SIG-M5 (cell line): ENCODE measurements at places on chromosomes 12 and 14.
A peak's percentile ranks its signal among the peaks of the same experiment; 100 is the strongest.

- DNase-seq = no peak
These were observed 1168.4 kb downstream of the TMEM121 start for GRCh38 chr14:106694638-106695393.

- DNase-seq = no peak
These were observed 87.7 kb downstream of the KCNH5 start for GRCh38 chr14:62957562-62957961.

- no peak for DNase-seq
These were observed 8.9 kb downstream of the GTF2A1 start for GRCh38 chr14:81211844-81212243.

GRCh38 chr12:94240171-94240570 is 91.8 kb downstream of the PLXNC1 start:
- DNase-seq = peak; percentile 96

DNA sequence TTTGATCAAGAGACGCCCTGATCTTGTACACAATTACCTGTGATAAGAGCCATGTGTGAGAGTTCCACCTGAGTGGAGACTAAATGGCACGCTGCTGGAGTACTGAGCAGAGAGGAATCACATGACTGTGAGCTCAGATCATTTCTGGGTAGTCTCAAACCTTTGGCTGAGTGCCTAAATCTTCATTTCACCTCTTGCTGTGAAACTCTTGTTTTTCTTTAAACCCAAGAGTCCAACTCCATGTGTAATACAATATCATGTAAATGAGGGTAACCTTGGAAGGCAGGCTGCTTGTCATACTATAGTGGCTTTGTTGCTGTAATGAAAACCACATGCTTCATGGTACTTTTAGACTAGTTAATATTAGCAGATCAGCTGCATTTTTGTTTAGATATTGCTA is 156.9 kb downstream of the CAND1 start:
- DNase-seq = no peak

DNA sequence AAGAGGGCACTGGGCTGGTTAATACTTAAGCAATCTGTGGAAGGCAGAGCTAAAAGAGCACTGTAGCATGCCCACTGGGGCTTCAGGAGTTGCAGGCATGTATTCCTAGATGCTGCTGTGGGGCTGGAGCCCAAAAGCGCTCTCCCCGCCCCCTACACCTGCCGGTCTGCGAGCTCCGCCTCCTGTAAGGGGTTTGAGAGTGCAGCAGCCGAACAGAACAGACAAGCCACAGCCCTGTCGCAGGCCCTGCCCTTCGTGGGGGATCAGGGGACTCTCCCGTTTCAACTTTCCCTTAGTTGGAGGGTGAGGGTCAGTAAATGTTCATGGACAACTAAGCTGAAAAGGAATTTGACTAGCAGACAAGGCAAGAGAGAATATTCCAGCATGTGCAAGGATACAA is 17.6 kb downstream of the SLC38A6 start:
- DNase-seq = no peak

DNA sequence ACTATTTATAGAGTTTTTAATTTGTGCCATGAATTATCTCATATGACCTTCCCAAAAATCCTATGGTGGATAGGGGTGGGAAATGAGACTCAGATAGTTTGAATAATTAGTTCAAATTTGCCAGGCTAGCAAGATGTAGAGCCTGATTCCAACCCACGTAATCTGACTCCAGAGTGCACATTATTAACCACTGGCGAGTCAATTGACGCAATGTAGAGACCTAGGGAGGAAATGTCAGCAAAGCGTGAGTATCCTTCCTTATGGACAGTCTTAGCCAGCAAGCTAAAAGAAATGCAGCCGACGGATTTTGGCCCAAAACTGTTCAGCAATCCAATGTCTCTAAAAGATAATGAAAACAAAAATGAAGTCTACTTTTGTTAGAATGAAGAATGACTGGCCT is 193.3 kb upstream of the KRR1 start:
- no peak for DNase-seq

- no peak for DNase-seq
These were observed 15.6 kb downstream of the PLBD2 start for GRCh38 chr12:113373969-113374368.

DNA sequence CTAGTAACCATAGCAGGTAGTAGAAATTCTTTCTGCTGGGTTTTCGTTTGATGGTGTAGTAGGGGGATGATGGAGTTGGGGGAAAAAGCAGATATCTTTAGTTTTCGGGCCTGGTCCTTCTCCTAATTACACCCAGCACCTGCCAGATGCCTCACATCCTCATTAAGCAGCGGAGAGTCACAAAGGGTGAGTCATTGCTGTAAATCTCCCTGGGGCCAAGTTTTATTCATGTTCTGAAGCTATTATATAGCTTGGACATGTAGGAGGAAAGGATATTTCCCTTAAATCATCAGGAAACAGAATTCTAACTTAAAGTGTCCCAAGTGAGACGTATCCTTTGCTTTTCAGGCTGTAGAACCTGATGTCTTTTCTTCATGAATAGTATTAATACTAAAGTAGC is 4.9 kb upstream of the NECAP1 start:
- DNase-seq = no peak

GRCh38 chr12:38350342-38351174 is 34.0 kb downstream of the ALG10B start:
- DNase-seq = no peak

- no peak for DNase-seq
These were observed 17.8 kb downstream of the OTUB2 start for GRCh38 chr14:94043756-94044475.

DNA sequence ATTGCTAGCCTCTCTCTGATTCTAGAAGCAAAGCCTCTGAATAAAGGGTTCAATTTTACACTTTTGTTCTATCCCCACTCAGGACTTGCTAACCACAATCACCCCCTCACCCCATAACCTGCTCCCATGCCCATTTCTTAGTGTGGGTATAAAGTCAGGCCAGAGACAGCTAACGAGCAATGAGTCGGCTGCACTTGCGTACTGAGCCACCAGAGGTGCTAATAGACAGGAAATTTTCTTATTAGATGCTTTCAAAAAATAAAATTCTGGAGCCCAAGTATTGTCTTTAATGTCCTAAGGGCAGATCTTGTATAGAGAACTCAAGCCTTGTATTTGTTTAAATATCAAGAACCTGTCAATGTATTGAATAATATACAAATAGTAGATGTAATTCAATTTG is 256.9 kb downstream of the SYT1 start:
- no peak for DNase-seq

GRCh38 chr14:103526914-103527248 is 2.1 kb upstream of the TRMT61A start:
- DNase-seq = no peak

DNA sequence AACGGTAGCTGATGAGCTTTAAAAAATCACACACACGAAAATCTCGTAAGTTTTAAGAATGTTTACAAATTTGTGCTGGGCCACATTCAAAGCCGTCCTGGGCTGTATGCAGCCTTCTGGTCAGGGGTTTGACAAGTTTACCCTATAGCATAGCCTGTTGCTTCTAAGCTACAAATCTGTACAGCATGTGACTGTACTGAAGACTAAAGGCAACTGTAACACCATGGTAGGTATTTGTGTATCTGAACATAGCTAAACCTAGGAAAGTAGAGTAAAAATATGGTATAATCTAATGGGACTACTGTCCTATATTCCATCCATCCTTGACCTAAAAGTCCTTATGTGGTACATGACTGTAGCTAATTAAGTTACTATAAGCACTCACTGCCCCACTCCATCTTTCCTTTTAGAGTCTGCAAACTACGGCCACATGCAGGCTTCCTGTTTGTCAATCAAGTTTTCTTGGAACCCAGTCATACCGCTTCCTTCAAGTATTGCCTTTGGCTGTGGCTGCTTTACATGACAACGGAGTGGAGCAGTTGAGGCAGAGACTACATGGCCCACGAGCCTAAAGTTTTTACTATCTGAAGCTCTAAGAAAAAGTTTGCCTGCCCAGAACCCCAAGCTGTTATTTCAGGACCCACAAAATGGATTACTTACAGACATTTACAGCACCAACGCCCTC is 18.5 kb downstream of the KRT7 start:
- no peak for DNase-seq

DNA sequence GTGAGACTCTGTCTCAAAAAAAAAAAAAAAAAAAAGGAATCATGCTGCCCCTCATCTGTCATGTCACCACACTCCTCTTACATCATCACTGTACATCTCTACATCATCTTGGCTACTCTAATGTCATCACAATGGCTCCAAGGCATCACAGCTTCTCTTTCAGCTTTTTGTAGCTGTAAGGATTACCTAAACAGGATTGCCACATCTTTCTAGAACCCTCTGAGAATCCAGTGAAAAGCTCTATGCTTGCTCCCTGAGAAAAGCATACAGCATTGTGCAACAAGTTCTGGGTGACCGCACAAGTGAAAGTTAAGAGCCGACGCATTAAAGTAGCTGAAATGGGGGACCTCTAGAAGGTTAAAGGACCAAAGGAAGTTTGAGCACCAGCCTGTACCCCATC is 272.5 kb downstream of the C12orf50 start:
- no peak for DNase-seq

- DNase-seq = no peak
These were observed 43.6 kb downstream of the HCAR2 start for GRCh38 chr12:122659579-122659978.

- no peak for DNase-seq
These were observed 536.3 kb upstream of the CCDC196 start for GRCh38 chr14:65949711-65950516.

- no peak for DNase-seq
These were observed 507.6 kb downstream of the PCNX1 start for GRCh38 chr14:71414631-71415403.

DNA sequence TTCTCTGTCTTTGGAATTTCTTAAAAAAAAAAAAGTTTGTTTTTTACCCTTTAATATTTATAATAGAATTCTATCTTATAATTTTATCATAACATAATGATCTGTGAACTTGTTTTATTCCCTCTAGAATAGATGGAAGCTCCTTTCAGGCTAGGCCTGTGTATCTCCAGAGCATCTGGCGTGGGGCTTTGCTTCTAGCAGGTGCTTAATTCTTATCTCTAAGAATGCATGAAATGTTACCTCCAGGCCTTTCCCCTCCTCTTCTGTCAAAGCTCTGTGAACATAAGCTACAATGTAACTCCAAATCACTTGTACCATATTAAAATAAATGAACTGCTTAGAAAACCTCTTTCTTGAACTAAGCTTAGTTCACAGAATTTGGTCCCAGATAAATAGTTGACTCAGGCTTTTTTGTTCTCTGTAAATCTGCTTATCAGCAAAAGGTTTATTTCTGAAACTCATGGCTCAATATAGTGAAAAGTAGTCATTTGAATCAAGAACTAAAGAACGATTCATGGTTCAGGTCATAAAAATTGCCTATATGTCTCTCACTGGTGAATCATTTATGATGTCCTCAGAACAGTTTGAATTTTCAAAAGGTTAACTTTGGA is 407.1 kb downstream of the TRHDE start:
- DNase-seq = no peak

GRCh38 chr12:19428246-19428645 is 11.0 kb upstream of the AEBP2 start:
- peak; percentile 65 for DNase-seq

DNA sequence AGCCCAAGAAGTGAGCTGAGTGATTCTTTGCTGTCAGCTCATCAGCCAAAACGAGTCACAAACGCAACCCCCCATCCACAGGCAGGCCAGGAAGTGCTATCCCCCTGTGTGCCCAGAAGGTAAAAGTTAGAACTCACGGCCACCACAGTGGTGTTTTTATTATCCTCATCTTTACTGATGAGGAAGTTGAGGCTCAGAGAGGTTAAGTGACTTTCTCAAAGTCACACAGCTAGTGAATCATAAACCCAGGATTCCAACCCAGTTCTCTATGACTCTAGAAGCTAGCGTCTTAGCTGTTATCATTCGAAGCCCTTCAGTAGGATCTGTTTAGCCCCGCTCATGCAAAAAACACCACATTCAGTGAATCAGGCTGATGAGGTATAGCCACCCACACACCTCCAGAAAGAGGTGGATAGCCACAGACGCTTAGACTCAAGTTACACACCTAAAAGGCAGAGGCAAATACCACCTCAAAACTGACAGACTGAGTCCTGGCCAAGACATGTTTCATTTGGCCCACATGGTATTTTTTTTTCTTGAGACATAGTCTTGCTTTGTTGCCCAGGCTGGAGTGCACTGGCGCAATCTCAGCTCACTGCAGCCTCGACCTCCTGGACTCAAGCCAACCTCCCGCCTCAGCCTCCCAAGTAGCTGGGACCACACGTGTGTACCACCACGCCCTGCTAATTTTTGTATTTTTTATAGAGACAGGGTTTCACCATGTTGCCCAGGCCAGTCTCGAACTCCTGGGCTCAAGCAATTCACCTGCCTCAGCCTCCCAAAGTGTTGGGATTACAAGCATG is 100.7 kb downstream of the SCARB1 start:
- DNase-seq = no peak

- DNase-seq = no peak
These were observed 4.3 kb upstream of the ASB2 start for GRCh38 chr14:93980456-93981201.

- DNase-seq = no peak
These were observed 46.6 kb downstream of the SUSD6 start for GRCh38 chr14:69657950-69658355.

DNA sequence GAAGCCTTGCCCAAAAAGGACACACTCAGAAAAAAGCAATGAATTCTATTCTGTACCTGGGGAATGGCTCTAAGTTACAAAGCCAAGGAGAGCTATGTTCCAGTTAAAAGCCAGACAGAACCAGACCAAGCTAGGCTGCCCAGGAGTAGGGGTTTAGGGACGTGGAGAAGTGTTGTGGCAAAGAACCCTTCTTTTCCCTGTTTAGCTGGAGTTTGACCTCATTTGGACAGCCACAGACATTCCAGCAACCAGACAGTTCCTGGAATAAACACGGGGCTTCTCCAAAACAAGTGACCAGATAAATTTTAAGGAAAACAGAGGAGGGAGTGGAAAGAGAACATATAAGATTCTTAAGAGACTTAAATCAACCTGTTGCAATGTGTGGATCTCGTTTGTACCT is 62.3 kb downstream of the GCH1 start:
- DNase-seq = no peak

GRCh38 chr12:51351913-51352532 is 5.5 kb upstream of the CELA1 start:
- DNase-seq = no peak

GRCh38 chr12:47270782-47271664 is 191.3 kb upstream of the AMIGO2 start:
- no peak for DNase-seq

DNA sequence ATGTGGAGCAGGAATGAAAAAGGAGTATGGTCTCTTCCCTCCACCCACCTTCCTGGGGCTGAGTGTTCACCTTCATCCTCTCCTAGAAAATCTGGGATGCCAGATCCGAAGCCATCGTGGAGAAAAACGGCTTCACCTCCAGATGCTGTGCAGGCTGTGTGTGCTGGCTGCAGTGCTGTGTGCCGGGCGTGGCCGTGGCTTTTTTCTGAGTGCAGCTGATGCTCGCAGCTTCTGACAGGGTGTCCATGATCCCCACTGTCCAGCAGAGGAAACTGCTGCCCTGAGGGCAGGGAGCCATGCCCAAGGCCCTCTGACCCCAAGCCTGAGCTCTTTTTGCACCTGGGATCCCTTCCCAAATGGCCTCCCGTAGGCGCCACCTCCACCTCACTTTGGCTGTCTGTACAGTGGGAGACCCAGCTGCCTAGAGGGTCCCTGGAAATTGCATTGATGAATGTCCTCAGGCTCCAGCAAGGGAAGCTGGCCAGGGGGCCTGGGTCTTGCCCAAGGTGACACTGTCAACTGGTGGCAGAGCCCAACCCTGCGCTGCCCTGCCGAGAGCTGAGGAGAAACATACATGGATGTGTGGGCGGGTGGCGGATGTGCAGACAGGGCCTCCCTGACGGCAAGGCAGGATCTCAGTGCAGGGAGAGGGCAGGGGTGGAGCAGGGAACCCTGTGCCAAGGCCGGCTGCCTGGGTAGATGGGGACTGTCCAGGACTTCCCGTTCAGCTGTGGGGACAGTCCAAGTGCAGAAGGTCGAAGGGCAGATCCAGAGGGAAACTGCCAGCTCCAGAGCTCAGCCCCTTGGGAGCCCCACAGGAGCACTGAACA is 53.3 kb downstream of the BEGAIN start:
- no peak for DNase-seq
